Esophagus (tissue), 2 donors: ENCODE measurements at places on chromosomes 4 and X. TPM values are rescaled to one million over a fixed set of nuclear protein-coding genes. Genes with fewer than 3 reads are reported as not detected.

The SLC34A2 gene
- 0.12 TPM for polyA plus RNA-seq

The FGFRL1 gene
- polyA plus RNA-seq, result 3.4 TPM

The USP17L15 gene
- not detected for polyA plus RNA-seq

The ADH7 gene
- polyA plus RNA-seq, result 208 TPM

The ANOS1 gene
- polyA plus RNA-seq, result 0.48 TPM

The GPR119 gene
- not detected for polyA plus RNA-seq

The UXT gene
- polyA plus RNA-seq, result 121 TPM

The AKAP4 gene
- not detected for polyA plus RNA-seq

The BLOC1S4 gene
- polyA plus RNA-seq, result 9.9 TPM

The PRDM5 gene
- polyA plus RNA-seq, result 1.4 TPM

The TMEM192 gene
- 4.4 TPM for polyA plus RNA-seq

The SUPT20HL2 gene
- polyA plus RNA-seq, result not detected

The NKAP gene
- 4.4 TPM for polyA plus RNA-seq

The AMTN gene
- polyA plus RNA-seq, result 0.47 TPM

The BST1 gene
- 1.5 TPM for polyA plus RNA-seq

The TRMT2B gene
- polyA plus RNA-seq, result 11.1 TPM

The SCRG1 gene
- polyA plus RNA-seq, result 0.04 TPM

The HELT gene
- polyA plus RNA-seq, result not detected

The F8A2 gene
- not detected for polyA plus RNA-seq

The USP17L26 gene
- polyA plus RNA-seq, result not detected

The GAGE13 gene
- not detected for polyA plus RNA-seq
